GM13976 (cell line): ENCODE measurements at places on chromosomes 13 and 19.
A peak's percentile ranks its signal among the peaks of the same experiment; 100 is the strongest.

- DNase-seq = no peak
These were observed 63.8 kb downstream of the DCT start for GRCh38 chr13:94415500-94416237.

DNA sequence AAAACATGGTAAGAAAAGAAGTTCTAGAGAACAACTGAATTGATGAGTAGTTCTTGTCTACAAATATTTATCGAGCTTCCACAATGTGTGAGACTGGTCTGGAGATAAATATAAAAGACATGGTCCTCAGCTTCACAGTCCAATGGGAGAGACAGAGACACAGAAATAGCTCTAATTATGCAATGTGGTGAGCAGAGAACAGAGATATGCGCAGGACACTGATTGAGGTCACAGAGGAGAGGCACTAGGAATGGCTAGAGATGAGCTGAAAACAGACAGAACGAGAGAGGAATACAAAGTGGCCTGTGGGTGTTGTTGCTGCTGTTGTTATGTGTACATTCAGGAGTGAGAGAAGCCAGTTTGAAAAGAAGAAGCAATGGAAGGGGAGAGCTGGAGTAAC lies 53.2 kb downstream of the GPALPP1 start:
- no peak for DNase-seq

- no peak for DNase-seq
These were observed 8.5 kb downstream of the MICU2 start for GRCh38 chr13:21595546-21595822.

DNA sequence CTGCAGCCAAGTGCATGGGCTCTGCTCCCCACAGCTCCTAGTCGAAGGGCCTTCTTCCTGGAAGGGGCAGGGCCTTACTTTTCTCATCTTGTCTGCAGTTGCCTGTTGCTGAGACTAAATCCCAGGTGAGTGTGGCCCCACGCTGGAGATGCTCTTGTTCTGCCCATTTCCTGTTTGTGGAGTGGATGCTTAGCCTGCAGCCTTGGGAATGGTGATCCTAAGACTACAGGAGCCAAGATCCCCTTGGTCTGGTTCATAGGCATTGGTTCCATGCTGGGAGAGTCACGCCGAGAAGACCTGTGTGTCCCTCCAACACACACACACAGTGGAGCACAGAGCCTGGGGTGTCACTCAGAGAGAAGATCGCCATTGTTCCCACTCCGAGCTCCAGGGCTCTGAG lies 23.5 kb downstream of the CFAP97D2 start:
- DNase-seq = no peak

GRCh38 chr13:40985381-40986100 lies 33.6 kb downstream of the ELF1 start:
- DNase-seq = no peak

DNA sequence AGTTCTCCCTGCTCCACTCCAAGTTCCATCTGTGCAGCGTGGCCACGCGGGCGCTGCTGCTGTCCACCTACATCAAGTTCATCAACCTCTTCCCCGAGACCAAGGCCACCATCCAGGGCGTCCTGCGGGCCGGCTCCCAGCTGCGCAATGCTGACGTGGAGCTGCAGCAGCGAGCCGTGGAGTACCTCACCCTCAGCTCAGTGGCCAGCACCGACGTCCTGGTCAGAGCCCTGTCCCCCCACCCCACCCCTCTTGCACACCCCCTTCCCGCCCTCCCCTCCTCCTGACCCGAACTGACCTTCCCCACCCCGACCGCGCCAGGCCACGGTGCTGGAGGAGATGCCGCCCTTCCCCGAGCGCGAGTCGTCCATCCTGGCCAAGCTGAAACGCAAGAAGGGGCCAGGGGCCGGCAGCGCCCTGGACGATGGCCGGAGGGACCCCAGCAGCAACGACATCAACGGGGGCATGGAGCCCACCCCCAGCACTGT lies 11.6 kb downstream of the FUZ start:
- no peak for DNase-seq

DNA sequence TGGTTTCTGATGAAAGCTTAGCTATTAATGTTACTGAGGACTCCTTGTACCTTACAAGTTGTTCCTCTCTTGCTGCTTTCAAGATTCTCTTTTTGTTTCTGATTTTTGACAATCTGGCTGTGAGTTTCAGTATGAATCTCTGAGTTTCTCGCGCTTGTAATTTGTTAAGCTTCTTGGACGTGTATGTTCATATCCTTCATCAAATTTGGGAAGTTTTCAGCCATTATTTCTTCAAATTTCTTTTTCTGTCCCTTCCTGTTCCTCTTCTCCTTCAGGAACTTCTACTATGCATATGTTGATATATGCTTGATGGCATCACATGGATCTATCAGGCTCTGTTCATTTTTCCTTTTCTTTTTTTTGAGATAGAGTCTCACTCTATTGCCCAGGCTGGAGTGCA lies 5.6 kb upstream of the URI1 start:
- no peak for DNase-seq

DNA sequence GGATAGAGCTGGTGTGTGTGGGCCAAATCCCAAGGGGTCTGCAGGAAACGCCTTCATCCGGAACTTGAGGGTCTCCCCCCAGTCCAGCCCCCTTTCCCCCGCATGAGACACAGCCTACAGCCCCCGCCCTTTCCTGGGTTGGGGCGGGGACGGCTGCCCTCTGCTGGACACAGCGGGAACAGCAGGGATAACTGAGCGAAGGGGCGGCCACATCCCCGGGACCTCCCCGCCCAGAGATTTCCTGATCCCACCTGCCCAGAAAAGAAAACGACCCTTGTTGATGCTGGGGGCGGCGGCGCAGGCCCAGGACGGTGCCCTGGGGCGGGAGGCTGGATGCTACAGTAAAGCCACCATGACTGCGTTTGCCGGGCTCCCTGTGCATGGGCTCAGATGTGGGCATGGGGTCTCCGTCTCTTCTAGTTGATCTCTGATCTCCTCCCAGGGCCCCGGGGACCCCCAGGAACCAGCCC lies 14.2 kb downstream of the ONECUT3 start:
- peak; percentile 92 for DNase-seq

DNA sequence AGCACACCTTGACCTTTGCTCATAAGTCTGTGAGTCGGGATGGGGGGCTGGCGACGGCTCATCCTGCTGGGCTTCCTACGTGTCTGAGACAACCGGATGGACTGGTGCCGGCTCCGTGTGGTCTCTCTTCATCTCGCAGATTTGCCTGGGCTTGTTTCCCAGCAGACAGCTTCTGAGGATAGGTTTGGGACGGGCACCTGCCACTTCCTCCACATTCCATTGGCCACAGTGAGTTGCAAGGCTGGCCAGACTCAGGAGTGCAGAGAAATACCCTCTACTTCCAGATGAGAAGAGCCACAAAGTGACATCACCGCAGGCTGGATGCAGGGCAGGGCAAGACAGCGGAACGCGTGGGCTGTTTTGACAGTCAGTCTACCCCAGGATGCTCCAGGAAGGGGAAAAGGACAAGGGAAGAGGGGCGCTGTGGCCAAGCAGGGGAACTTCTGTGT lies 48.1 kb downstream of the IRS2 start:
- no peak for DNase-seq

DNA sequence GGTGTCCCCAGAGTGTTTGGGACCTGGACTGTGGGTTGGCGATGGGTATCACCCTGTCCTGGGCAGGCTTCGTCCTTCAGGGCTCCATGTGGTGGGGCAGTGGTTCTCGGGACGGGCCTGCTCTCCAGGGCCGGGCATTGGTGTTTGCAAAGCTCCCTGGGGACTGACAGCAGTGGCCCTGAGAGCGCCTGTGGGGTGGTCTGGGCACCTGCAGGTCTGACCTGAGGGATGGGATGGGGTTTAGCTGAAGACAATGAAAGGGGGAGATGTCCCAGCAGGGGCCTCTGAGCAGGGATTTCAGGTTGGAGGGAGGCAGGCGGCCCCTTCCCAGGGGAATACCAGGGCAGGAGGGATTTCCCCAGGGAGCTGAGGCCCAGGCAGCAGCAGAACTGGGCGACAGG lies 68.3 kb upstream of the MCF2L start:
- DNase-seq = no peak

GRCh38 chr19:3353493-3353892 lies 12.9 kb upstream of the NFIC start:
- no peak for DNase-seq

DNA sequence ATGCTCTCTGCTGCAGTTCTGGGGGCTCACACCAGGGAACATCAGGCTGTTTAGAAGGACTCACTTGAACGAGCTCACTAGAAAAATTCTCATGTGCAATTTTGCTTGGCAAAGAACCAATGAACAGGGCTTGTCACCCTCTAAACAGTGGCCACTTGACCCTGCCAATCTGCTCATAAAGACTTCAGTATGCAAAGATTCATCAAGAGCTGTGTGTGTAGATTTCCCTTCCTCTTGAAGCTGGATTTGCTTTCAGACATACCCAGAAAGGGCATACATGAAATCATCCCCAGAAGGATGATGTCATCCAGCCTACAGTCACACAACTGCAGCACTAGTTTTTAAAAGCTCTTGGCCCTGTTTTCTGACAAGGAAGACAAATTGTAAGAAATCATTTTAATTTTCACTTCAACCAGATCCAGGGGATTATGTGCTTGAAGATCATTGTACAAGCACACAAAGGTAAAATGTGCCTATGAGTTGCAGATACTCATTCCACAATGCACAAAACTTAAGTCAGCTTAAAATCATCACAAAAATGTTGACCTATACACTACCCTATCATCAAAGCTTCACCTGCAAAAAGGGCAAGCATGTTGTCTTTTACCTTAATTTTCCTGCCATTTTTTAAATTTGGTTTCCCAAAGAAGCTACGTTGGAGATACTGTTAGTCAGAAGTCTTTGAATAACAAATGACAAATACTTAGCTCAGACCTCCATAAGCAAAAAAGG lies 5.2 kb upstream of the STK24 start:
- no peak for DNase-seq

- DNase-seq = no peak
These were observed 193.6 kb downstream of the RAP2A start for GRCh38 chr13:97627566-97627965.

- peak; percentile 66 for DNase-seq
These were observed 24.3 kb downstream of the ARL11 start for GRCh38 chr13:49652355-49653305.

DNA sequence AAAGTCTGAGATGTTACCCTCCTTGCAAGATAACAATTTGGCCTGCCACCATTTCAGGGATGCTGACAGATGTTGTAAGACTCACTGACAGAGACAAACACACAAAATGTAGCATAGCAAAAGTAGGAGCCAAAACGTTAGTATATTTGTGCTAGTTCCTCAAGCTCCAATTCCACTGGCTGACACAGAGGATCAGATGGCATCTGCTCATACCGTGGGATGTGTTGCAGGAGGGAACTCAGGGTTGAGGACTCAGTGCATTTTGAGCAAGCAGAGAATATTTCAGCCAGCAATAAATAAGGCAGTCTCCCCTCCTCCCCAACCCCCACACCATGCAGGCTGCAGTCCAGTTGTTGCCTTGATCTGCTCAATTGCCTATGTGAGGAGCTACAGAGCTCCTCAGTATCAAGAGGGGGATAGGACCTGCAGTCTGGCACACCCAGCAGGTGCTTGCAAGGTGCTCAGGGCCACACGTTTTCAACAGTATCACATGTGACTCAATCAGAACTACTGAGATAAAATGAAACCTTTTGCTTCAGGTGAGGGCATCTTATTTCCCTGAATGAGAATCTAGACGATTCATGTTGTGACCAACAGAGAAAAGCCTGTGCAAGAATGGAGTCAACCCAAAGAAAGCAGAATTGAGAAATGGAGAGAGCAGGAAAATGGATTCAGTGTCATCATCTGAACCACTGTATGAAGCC lies 23.6 kb upstream of the LRCH1 start:
- DNase-seq = no peak

- no peak for DNase-seq
These were observed at the start of gene FSTL3 for GRCh38 chr19:676339-677105. Gene FSTL3, plus strand, starts transcription at chr19:676392. Its CDS starts 32 bp downstream, at chr19:676424.

GRCh38 chr19:17302391-17303166 lies 646 bp downstream of the ABHD8 start:
- no peak for DNase-seq

GRCh38 chr13:40994581-40995230 lies 24.4 kb downstream of the ELF1 start:
- peak; percentile 42 for DNase-seq

DNA sequence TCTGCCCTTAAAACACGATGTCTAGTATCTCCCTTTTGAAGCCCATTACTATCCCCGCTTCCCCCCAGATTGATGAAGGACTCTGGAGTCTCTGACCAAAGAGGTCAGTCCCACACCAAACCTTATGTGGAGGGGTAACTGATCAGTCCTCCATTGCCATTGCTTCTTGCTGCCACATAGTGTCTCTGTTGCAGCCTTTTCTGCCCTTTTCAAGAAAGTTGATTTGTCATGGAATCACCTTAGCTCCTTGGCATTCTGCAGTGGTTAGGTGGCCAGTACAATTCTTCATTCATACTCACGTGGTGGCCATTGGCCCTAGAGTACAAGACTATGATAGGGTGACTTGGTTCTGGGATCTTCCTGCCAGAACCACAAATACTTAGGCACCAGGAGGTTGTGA lies 8.4 kb upstream of the HTR2A start:
- no peak for DNase-seq

DNA sequence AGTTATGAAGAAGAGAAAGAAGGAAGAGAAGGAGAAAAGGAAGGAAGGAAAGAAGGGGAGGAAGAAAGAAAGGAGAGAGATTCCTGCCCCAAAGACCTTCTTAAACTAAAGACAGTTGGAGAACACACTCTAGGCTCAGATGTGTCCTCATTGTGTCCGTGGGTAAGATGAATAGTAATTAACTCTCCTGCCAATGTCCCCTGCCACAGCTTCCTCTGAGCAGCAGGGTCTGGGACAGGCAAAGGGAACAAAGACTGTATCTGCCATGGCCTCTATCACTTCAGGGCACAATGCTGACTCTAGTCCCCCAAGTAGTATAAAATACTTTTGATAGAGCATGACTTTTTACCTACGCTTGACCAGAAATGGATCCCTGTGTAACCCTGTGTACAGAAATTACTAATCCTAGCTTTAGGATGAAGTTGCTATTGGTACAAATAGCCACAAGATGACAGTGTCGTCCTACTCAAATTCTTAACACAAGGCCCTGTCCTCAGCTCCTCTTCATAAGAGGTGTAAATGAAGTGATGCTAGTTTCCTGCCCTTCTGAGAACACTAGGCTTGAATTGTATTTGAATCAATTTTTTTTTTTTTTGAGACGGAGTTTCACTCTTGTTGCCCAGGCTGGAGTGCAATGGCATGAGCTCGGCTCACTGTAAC lies 186.2 kb upstream of the GPR12 start:
- DNase-seq = peak; percentile 63

DNA sequence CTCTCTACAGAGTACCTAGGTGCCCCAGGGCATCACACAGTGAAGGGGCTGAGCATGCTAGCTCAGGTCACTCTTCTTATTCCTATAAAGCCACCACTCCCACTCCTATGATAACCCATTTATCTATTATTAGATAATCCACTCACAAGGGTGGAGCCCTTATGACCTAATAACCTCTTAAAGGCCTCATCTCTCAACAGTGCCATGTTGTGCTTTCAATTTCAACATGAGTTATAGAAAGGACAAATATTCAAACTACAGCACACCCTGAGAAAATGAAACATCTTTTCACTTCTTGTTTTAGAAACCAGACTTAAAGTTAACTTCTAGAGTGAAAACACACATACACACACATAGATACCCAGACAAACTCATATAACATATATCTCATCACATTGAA lies 1494.9 kb upstream of the MIR17HG start:
- no peak for DNase-seq
